ENCODE measurements at places on chromosomes 5 and 9.

DNA sequence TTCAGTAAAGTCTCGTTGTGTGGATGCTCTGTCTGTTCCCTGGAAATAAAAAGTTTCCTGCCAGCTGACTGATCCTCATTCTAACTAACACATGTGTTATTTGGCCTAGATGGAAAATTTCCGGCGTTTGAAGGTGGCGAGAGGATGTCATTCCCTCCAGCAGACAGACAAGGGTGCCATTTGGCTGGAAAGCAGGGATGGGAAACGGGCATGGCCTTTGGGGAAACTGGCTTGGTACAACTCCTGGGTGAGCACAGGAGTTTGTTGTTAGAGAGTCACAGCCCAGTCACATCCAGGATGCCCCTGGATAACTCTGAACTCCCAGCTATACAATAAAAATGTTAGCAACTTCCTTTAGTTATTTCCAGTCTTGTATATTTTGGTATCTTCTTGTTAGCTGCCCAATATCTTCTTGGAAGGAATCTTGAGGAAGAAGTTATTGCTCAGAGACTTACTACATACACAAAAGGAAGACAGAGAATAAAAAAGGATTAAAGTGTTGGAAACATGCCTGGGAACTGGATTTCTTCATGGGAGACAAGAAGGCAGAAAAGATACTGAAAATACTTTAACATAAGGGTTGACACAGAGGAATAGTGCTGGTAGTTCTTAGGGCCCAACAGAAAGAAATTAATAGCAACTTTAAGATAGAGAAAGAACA is 41.9 kb downstream of the TEK start:
- no peak for DNase-seq

- no peak for DNase-seq
Observed at GRCh38 chr5:148841519-148841918, 15.1 kb downstream of the ADRB2 start.

- no peak for DNase-seq
Observed at GRCh38 chr5:142977363-142978051, 207.3 kb downstream of the ARHGAP26 start.

GRCh38 chr9:14939378-14939777 is 29.1 kb upstream of the FREM1 start:
- no peak for DNase-seq

DNA sequence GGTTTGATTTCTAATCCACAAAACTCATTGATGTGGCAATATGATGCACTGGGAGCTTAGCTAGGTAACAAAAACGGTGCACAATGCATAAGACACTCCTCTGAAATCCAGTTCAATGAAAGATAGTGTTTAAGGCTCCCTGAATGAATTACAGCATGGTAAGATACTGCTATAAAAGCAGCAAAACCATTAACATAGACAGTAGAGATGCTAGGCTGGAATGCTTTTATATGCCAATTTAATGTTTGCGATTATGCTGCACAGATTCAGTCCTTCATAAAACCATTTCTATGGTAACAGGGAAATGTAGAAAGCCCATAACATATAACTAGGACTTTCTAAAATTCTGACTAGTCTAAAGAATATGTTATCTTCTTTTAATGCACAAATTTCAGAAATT is 180.8 kb upstream of the NUDT12 start:
- DNase-seq, result no peak

DNA sequence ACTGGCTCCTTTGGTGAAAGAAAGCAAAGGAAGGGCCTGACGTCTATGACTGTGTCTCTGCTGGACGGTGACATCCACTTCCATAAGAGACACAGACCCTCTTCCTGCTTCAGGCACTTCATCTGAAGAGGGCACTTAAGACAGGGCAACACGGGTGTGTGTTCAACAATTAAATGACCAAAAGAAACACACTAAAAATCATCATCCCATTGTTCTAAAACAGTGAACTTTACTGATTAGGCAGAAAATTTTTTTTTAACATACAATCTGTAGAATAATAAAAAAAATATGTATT is 58.5 kb downstream of the GOLM1 start:
- no peak for DNase-seq

GRCh38 chr5:68169903-68170302 is 45.7 kb upstream of the PIK3R1 start:
- DNase-seq, result no peak

DNA sequence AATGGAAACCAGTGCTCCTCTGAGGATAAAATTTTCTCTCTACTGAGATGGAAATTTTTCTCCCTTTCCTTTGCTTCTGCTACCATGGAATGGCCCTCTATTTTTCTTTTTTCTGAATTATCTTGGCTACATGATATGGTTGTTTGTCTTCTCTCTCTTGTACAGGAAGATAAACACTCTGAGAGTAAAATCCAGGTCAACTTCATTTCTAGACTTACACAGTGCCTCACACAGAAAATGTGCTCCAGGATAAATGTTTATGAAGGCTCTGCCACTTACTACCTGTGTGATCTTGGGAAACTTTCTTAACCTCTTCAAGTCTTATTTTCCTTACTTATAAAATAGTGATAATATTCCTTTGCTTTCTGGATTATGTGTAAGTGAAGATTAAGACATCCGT is 153.9 kb downstream of the PRELID2 start:
- no peak for DNase-seq

- no peak for DNase-seq
Observed at GRCh38 chr5:109413458-109413857, 3.7 kb upstream of the PJA2 start.

DNA sequence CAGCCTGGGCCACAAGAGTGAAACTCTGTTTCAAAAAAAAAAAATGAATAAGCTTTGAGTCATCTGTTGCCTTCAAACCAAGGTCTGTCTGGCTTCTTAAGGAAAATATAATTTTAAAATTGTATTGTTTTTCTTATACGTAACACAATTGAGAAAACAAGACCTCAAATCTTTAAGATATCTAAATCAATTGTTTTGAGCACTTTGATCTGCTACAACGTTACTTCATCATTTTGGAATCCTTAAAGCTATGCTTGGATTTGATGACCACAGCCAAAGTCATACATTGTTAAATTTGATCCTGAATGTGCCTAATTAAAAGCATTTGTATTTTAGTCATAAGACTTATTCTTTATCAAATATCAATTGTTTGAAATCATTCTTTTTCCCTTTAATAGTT is 37.7 kb upstream of the VCAN start:
- no peak for DNase-seq
